ENCODE measurements at places on chromosomes 5 and 9.

DNA sequence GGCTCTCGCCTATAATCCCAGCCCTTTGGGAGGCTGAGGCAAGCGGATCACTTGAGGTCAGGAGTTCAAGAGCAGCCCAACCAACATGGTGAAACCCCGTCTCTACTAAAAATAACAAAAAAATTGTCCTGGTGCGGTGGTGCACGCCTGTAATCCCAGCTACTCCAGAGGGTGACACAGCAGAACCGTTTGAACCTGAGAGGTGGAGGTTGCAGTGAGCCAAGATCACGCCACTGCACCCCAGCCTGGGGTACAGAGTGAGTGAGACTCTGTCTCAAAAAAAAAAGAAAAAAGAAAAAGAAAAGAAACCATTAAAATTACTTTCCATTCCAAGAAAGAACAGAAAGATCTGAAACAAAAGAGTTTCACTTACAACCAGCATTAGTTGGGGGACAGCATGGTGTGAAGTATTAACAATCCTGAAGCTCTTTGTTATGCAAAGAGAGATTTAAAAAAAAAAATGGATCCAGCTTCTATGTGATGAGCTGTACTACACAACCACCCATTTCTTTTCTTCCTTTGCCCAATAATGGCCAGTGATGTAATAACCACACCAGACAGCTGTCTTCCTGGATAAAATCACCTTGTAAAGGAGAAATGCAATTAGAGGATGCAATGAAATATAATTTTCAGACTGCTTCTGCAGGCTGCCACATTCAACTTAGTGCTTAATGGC lies 76.9 kb downstream of the MED27 start:
- no peak for DNase-seq

DNA sequence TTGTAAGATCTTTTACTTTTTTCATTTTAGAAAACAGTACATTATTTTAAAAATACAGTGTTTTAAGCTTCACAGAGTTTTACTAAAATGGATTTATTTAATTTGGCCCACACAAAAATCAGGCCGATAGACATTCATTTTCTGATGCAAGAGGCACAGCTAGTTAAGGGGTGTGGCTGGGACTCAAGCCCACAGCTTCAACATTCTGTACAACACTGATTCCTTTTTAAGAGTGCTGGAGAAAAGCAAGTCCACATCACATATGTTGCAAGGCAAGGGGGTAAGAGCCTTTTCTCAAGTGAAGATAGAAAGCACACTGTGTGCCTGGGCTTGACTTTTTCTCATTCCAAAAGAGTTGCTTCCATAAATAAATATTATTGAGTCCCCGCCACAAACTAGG lies 195.9 kb downstream of the RFK start:
- DNase-seq = no peak

GRCh38 chr5:179265514-179266290 lies 79.6 kb downstream of the ADAMTS2 start:
- peak; percentile 85 for DNase-seq

DNA sequence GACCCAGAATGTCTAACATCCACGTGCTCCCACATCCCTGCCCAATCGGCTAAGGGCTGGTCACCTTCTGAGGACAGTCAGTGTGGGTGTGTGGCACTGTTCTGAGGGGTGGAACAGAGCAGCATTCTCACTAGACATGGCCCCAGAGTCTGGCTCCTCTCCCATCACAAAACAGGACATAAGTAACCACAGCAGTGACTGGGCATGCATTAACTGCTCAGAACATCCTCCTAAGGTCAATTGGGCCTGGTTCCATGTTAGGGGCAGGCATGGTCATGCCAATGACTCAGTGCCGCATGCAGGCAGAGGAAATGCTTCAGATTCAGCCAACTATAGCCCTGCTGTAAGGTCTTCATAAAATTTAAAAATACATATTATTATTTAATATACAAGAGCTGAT lies 12.9 kb downstream of the MACROH2A1 start:
- DNase-seq = no peak

DNA sequence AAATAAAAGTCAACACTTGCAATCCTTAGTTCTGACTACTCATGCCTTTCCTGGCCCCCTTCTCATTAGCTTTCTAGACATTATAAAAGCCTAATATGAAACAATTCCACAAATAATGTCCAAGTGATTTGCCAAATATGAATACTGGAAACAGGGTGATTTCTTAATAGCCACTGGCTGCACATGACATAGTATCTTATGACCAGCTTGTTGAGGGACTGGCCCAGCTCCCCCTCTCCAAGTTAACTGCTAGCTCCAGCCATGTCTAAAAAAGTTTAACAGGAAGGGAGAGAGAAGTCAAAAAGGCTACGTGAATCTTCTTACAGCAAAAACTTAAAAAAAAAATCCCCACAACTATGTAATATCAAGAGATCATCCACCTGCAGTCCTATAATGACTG lies 1.5 kb downstream of the CERT1 start:
- no peak for DNase-seq

GRCh38 chr5:142748568-142749249 lies 21.5 kb upstream of the ARHGAP26 start:
- DNase-seq = no peak

- DNase-seq = no peak
Observed at GRCh38 chr9:121449786-121450185, 49.9 kb downstream of the GGTA1 start.

DNA sequence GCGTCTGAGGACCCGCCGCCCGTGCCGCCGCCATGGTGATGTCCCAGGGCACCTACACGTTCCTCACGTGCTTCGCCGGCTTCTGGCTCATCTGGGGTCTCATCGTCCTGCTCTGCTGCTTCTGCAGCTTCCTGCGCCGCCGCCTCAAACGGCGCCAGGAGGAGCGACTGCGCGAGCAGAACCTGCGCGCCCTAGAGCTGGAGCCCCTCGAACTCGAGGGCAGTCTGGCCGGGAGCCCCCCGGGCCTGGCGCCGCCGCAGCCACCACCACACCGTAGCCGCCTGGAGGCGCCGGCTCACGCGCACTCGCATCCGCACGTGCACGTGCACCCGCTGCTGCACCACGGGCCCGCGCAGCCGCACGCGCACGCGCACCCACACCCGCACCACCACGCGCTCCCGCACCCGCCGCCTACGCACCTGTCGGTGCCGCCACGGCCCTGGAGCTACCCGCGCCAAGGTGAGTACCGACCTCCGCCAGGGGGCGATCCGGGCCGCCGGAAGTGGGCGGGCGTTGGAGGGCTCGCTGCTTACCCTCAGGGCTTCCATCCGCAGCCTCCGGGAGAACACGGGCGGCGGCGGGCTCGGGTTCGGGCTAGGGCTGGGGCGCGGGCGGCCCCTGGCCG lies 8.5 kb downstream of the PRR7 start:
- no peak for DNase-seq

DNA sequence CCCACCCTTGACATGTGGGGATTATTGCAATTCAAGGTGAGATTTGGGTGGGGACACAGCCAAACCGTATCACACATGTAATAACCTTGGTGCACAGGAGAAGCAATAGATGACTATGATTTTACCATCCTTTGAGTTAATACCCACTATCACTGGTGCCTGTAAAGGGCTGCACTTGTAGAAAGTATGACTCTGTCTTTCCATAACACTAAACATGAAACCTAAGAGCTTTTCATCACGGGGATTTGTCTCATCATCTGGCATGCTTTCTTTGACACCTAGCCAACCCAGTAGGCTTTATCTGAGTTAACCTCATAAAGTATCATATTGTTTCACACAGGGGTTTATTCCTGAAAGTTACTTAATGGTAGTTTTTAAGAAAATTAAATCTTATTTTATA lies 188.9 kb upstream of the TNC start:
- DNase-seq = no peak

DNA sequence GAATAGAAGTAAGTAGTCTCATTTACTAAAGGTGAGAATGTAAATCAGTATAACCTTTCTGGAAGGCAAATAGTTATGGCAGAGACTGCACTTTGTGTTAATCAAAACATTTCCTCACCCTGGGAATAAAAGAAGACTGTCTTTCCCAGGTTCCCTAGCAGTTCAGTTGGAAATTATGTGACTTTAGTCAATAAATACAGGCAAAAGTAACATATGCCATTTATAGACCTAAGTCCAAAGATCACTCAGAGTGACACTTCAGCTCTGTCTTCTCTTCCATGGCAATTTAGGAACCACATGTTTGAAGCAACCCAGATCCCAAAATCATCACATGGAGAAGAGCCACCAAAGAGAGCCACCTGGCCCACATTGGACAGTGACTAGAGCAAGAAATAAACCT lies 160.7 kb upstream of the SV2C start:
- no peak for DNase-seq

GRCh38 chr5:38556088-38556598 lies 303 bp downstream of the LIFR start:
- DNase-seq = no peak

DNA sequence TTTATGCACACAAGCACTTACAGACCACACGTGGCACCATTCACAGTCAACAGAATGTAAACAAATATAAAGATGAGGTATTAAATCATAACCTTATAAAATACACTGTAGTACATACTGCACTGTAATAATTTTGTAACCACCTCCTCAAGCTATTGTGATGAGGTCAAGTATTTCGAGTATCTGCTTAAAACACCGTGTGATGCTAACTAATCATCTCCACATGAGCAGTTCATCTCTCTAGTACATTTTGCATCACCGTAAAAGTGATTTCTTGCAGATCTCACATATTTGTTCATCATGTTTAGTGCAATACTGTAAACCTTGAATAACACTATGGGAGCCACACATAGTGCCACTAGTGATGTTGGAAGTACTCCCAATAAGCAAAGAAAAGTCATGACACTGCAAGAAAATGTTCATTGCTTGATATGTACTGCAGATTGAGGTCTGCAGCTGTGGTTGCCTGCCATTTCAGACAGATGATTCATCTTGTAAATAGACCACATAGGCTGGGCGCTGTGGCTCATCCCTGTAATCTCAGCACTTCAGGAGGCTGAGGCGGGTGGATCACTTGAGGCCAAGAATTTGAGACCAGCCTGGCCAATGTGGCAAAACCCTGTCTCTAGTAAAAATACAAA lies 44.3 kb downstream of the FOXB2 start:
- peak; percentile 49 for DNase-seq

DNA sequence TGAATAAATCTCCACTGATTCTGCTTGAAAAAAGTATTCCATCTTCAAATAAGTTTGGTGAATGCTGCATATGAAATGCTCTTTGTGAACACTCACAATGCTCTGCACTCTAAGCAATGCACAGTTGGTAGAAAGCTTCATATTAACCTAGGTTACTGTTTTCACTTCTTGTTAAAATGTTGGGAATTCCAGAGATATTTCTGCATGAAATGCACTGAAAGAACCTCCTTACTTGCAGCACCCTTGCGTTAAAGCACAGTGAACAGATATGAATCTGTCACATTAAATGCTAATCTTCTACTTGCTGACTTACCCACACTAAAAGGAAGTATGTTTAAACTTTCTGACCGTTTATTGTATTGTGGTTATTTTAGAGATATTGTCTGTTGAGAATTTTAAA lies 584.1 kb upstream of the NUDT12 start:
- no peak for DNase-seq

GRCh38 chr5:67815455-67816391 lies 399.8 kb upstream of the PIK3R1 start:
- DNase-seq = peak; percentile 90

DNA sequence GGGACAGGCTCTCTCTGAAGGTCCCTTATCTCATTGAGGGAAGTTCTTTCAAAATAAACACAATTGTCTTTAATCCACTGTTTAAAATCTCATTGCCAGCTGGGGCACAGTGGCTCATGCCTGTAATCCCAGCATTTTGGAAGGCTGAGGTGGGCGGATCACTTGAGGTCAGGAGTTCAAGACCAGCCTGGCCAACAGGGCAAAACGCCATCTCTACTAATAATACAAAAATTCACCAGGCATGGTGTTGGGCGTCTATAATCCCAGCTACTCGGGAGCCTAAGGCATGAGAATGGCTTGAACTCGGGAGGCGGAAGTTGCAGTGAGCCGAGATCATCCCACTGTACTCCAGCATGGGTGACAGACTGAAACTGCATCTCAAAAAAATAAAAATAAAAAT lies 8.3 kb upstream of the NDFIP1 start:
- no peak for DNase-seq

DNA sequence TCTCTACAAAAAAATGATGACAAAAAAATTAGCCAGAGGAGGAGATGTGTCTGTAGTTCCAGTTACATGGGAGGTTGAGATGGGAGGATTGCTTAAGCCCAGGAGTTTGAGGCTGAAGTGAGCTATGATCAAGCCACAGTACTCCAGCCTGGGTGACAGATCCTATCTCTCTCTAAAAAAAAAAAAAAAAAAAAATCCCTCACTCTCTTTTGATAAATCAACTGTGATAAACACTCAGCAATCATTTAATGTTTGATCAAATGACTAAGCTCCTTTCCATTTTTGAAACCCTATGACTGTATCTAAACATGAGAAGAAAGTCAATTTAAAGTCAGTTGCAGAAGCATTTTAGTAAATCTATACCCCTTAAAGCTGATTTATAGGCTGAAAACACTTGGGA lies 112.1 kb upstream of the IL6ST start:
- no peak for DNase-seq

GRCh38 chr9:104658496-104659195 lies 35.7 kb upstream of the OR13D1 start:
- DNase-seq = no peak

DNA sequence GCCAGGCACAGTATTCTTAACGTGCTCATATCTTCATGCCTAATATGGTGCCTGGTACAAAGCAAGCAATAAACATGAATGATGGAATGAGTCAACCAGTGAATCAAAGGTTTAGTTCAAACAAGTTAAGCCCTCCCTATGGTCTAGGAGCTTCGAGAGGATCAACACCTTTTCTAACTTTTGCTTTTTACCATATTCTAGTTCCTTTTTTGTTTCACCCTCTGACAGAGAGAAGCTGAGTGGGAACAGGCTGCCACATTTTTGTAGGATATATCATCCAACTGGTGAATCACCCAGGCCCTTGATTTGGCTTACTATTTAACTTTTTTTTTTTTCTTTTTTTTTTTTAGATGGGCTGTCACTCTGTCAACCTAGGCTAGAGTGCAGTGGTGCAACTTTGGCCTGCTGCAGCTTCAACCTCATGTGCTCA lies 39.3 kb upstream of the TNC start:
- DNase-seq = no peak

DNA sequence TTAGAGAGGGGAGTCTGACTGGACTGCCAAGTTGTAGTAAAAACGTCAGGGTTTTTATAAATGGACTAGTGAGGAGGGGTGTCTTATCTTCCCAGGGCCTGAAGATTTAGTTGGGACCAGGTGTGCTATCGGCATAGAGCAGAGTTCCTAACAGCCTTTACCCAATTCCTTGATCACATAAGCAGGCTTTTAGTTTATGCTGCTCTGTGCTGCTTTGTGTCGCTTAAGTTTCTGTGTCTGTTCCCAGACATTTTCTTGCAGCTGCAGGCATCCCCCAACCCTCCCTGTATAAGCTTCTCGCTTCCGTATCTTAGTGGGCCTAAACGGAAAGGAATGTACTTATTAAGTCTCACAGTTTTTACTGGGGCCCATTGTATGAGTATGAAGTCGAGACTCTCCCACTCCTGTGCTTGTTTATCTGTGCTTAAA lies 2.6 kb upstream of the SMC5 start:
- peak; percentile 15 for DNase-seq

- no peak for DNase-seq
Observed at GRCh38 chr9:89528131-89528530, 30.2 kb upstream of the SEMA4D start.
